ENCODE measurements at places on chromosomes 11 and 22.
A peak's percentile ranks its signal among the peaks of the same experiment; 100 is the strongest.

GRCh38 chr11:3747704-3748103 is 49.6 kb downstream of the NUP98 start:
- no peak for DNase-seq

GRCh38 chr11:57175478-57175877 is 6.3 kb upstream of the LRRC55 start:
- no peak for DNase-seq

DNA sequence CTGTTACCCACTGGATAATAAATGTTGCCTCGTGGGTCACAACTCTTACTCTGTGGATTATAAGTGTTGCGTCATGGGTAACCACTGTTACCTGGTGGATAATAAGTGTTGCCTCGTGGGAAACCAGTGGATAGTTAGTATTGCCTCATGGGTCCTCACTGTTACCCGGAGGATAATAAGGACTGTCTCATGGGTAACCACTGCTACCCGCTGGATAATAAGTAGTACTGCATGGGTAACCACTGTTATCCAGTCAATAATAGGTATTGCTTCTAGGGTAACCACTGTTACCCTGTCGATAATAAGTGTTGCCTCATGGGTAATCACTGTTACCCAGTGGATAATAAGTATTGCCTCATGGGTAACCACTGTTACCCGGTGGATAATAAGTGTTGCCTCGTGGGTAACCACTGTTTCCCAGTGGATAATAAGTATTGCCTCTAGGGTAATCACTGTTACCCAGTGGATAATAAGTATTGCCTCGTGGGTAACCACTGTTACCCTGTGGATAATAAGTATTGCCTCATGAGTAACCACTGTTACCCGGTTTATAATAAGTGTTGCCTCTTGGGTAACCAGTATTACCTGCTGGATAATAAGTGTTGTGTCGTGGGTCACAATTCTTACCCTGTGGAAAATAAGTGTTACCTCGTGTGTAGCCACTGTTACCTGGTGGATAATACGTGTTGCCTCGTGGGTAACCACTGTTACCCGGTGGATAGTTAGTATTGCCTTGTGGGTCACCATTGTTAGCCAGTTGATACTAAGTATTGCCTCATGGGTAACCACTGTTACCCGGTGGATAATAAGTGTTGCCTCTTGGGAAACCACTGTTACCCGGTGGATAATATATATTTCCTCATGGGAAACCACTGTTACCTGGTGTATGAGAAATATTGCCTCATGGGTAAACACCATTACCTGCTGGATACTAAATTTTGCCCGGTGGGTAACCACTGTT is 15.7 kb upstream of the NXPE4 start:
- no peak for DNase-seq

DNA sequence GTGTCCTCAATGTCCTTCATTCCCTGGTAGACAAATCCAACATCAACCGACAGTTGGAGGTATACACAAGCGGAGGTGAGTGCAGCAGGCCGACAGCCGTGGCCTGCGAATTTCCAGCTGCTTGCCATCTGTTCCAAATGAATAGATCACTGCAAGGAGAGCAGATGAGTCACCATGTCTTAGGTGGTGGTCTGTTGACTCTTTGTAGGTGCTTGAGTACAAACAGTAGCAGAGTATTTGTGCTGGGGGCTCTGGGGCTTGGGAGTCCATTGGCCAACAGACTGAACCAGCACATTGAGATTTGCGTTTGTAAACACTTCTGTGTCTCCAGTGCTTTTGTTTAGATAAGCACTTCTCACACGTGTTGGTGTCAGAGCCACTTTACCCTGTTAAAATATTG is 21.1 kb downstream of the EIF3L start:
- DNase-seq, result no peak

DNA sequence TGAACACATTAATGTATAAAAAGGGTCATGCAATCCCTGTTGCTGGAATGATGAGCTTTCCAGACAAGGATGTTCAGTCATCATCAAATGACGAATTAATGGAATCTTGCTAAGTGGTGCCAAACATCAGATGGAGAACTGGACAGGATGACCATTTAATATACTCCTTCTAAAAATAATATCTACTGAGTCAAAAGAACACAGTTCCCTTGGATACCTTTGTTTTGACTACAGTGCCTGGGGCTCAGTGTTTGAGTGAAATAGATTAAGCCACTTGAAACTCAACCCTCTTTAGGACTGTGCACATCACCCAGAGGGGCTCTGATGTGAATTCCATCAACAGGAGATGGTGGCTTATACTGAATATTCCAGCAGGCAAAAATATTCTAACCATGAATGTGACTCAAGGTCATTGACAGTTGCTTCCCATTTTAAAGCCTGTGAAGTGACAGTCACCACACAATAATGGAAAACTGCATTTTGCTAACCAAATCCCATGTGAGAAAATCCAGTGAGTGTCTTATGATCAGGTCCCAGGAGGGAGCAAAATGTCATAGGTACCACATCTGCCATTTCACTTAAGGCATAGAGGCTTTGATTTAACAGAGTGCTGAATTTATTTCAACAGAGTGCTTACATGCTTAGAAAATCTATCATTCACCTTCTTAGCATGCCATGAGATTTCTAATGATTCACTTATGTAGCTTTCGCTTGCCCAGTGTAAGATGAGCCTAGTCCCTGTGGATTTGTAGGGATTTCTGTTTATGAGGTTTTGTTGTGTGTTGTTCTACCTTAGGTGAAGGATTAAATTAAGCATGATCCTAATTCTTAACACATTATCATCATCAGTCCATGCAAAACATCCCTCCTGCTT is 41.3 kb upstream of the SLN start:
- no peak for DNase-seq

DNA sequence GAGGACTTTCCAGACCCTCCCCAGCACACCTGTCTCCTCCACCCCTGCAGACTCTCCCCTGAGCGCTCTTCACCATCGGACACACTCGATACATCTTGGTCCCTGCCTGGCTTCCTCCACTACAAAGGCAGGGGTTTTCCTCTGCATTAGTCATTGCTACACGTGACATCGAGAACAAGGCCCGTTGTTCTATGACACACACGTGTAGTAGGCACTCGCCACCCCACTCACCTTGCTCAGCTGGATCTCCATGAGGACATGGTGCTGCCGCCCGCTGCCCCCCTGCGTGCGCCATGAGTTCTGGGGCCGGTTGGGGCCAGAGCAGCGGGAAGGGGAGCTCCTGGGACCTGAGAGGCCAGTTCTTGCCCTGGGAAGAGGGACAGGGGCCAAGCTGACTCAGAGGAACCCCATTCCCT is 16.7 kb downstream of the ATG2A start:
- DNase-seq, result no peak

DNA sequence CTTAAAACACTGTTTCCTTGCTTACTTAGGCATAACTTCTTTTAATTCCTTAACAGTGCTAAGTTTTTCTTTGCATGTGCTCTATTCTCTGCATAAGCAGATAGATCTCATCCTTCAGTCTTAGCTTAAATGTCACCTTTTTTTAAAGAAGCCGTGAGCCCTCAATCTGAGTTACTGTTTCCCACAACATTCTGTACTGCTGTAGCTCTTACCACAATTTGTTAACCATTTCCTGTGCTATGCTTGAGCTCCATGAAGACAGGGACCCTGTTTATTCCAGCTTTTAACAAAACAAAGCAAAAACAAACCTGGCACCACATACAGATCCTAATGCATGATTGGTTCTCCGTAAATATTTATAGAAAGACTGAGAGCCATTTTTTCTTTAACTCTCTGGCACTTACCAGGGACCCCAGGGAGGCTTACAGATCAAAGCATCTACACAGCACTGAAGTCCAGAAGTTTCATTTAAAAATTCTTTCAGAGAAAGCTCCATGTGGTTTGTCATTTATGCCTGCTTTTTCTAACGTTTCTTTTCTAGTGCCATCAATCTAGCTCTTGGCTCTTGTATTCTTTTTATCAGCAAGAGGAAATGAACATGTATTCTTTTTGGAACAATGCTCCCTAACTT is 74.9 kb downstream of the DYNC2H1 start:
- no peak for DNase-seq

DNA sequence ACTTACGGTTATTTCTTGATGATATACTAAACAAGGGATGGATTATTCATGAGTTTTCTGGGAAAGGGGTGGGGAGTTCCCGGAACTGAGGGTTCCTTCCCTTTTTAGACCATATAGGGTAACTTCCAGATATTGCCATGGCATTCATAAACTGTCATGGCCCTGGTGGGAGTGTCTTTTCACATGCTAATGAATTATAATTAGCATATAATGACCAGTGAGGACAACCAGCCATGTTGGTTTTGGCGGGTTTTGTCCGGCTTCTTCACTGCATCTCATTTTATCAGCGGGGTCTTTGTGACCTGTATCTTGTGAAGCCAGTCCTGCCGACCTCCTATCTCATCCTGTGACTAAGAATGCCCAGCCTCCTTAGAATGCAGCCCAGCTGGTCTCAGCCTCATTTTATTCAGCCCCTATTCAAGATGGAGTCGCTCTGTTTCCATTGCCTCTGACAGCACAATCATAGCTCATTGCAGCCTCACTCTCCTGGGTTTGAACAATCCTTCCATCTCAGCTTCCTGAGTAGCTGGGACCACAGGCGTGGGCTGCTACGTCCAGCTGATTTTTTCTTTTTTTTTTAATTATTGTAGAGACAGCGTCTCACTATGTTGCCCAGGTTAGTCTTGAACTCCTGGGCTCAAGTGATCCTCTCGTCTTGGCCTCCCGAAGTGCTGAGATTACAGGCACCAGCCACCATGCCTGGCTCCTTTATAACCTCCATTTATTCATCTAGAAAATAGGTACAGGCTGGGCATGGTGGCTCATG is 52.6 kb upstream of the EMID1 start:
- DNase-seq, result peak; percentile 33

DNA sequence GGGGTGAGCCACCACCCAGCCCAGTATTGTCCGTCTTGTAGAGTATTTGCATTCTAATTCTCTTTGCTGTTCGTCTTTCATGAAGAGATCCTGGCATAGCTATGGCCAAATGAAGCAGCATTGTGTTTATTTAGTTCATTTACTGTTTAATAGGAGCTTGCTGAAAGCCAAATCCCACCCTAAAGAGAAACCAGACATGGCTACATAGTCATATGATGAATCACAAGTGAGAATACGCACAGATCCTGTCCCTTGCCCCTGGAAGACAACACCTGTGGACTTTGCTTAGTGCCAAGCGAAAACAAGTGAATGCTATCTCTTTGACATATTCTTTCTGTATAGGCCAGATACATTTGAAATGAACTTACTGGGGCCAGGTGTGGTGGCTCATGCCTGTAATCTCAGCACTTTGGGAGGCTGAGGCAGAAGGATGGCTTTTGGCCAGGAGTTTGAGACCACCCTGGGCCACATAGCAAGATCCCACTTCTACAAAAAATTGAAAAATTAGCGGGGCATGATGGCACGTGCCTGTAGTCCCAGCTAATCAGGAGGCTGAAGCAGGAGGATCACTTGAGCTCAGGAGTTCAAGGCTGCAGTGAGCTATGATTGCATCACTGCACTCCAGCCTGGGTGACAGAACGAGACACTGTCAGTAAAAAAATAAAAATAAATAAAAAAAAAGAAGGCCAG is 5.1 kb upstream of the ARFGAP3 start:
- no peak for DNase-seq

DNA sequence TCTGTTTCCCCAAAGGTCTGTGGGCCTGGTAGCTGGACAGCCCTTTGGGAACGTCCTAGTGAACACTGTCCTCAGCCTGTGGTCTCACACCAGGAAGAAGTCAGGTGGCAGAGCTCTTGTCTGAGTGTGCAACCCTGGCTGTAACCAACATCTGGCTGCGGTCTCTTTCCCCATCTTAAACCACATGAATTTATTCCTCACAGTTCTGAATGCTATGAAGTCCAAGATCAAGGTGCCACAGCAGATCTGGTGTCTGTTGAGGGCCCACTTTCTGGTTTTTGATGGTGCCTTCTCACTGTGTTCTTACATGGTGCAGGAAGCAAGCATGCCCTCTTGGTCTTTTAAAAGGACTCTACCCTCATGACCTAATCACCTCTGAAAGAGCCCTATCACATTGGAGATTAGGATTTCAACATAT is 2.7 kb downstream of the UPB1 start:
- no peak for DNase-seq

- DNase-seq, result no peak
Observed at GRCh38 chr22:31912407-31912743, 32.0 kb upstream of the YWHAH start.

DNA sequence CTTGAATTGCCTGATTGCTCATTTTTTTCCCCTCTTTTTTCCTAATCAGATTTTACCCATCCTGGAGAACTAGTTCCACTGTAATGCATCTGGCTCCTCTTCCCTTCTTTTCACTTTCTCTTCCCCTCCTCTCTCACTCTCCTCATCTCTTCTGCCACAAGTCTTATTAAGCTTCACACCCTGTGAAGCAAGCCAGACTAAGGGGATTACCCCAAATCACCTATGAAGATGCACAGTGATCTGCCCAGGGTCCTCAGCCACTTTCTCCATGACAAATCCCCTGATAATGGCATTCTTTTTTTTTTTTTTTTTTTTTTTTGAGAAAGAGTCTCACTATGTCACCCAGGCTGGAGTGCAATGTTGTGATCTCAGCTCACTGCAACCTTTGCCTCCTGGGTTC is 11.2 kb downstream of the UBASH3B start:
- no peak for DNase-seq

- DNase-seq, result no peak
Observed at GRCh38 chr11:111707039-111707690, 59.0 kb downstream of the PPP2R1B start.

DNA sequence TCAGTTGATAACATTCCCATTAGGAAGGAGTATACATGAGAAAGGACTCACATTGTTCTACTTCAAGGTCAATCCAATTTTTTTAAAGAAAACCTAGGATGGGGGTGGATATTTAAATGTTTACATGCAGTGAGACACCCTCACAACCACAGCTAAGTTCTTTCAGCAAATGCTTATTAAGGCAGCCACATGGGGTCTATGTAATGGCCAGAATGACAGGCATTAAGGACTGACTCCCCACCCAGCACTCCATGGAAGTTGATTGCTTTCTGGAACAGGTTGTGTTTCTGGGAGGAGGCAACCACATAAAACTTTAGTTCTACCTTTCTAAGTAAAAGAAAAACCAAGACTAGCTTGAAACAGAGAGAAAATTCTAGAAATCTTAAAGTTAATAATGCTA is 662.0 kb upstream of the CCDC90B start:
- no peak for DNase-seq

DNA sequence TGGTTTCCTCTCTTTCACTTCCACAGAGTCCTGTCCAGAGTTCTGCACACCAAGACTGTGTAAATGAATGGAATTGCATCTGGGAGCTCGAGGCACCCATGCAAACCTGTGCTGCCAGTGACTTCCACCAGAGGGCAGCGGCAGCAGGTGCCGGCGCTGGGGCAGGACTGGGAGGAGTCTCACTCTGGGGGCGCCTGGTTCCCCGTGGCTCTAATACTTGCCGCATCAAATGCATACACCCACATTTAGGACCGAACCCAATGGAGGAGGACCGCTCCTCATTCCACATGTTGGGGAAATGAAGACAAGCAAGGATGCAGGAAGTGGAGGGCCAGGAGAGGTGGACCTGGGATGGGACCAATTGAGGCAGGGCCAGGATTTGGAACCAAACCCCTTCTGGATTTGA is 1.1 kb upstream of the CD6 start:
- peak; percentile 70 for DNase-seq

- DNase-seq, result no peak
Observed at GRCh38 chr11:10397226-10397987, 57.7 kb upstream of the AMPD3 start.

GRCh38 chr11:120354068-120354467 is 17.9 kb downstream of the ARHGEF12 start:
- no peak for DNase-seq

Data from K562 (cell line).